Activated B cell treated with CpG ODN at 0.5 μM for 24 hours (primary cell): ENCODE measurements at places on chromosomes 2 and 18. TPM values are rescaled to one million over a fixed set of nuclear protein-coding genes. Genes with fewer than 3 reads are reported as not detected.

The PTPRN gene
- not detected in 2 replicates for total RNA-seq

The ACVR1 gene
- 4.4 and 4.6 TPM in 2 replicates for total RNA-seq

The CAPN14 gene
- total RNA-seq: 2.4 and 3.3 TPM in 2 replicates

The TPO gene
- not detected in 2 replicates for total RNA-seq

GRCh38 chr2:212337486-212338343 is 200.9 kb downstream of the ERBB4 start:
- DNase-seq: no peak

DNA sequence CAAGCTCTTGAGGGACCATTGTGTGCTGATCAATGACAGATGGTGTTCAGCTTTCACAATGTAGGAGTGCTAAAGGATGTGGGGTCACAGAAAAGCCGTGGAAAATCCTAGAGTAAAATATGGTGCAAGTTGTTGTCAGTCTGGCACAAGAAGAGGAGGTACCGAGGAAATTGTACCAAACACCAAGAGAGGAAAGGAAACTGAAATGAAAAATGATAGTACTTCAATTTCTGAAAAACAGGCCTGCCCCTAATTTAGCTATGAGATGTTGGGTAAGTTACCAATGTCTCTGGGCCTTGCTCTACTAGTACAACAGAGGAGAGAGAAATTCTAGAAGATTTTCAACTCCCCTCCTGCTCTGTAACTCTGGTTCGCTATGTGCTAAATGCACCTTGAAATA is 78.8 kb upstream of the PELI1 start:
- no peak for DNase-seq

DNA sequence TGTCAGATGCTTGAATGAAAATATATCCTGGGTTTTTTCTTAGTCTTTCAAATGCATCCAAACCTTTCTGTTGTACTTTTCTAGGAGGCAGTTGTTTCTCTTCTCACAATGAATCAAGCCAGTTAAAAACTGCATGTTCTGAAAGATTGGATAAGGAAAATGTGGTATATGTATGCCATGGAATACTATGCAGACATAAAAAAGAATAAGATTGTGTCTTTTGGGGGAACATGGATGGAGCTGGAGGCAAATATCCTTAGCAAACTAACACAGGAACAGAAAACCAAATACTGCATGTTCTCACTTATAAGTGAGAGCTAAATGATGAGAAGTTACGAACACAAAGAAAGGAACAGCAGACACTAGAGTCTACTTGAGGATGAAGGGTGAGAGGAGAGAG is 51.7 kb upstream of the MAPK4 start:
- DNase-seq: no peak

- DNase-seq: no peak
Observed at GRCh38 chr2:202317080-202317857, 51.7 kb downstream of the NOP58 start.

GRCh38 chr2:20961858-20962257 is 82.0 kb downstream of the APOB start:
- no peak for DNase-seq

- DNase-seq: no peak
Observed at GRCh38 chr18:63784787-63785452, 9.7 kb downstream of the SERPINB7 start.
